Tibial nerve (tissue), 4 donors: ENCODE measurements at places on chromosomes 4 and X.
A peak's percentile ranks its signal among the peaks of the same experiment; 100 is the strongest.

DNA sequence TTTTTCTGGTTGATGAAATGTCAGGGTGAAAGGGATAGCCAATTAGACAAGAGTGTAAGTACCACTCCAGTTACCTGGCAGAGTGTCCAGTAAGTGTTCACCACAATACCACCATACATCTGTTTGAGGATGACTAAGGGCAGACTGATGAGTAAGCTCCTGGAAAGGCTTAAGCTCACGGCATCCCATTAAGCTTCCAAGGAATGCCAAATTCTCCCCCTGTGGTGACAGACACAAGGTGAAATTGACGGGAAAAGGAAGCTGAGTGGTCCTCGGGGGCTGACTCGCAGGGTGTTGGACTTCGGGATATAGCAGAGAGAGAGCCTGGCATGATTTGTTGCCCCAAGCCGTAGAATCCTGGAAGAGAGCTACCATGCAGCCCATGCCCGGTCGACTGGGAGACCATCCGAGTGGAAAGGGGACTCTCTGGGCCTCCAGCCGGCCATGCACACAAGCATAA, 7.6 kb upstream of the BST1 start:
- no peak for DNase-seq

DNA sequence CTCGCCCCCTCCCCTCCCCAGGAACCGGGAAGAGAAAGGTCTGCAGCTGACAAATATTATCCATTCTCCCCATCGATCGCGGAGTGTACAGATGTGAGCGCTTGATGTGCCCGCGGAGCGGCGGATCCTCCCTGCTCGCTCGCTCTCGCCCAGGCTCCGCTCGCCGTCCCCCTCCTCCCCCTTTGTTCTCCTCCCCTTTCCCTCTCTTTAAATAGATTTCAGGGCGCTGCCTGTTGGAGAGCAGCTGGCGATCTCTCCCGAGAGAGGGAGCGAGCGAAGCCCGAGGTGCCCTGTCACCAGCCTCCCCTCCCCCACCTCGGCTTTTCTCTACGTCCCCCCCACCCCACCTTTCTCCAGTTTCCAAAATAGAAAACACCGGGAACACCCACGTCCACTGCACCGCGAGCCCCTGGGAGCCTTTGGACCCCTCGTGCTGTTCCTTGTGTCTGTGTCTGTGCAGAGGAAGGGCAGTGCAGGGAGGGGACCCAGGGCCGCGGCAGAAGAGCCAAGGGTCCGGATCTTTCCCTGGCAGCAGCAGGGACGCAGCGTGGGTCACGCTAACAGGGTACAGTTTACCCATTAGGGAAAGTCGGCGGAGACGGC, 56.6 kb upstream of the BCOR start:
- DNase-seq: no peak

- DNase-seq: no peak
Observed at GRCh38 chrX:72023071-72023470, 108.6 kb downstream of the RTL5 start.

GRCh38 chr4:95410387-95410977, 138.3 kb downstream of the UNC5C start:
- no peak for DNase-seq

DNA sequence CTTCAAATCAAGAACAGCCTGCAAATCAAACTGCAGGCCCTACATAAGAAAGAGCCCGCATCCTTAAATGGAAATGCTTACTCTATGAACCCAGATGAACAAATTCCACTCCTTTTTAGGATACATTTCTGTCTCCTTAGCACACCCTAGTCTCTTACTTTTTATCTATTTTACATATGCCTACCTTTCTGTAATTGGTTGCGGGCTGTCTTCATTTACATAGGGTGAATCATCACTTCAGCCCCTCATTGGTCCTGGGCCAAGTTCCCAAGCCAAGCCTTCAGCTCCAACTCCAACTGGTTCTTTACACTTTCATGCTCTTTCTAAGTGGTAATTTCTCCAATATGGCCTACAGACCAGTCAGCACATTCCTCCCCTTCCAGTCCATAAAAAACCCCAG, 219.3 kb downstream of the TRAM1L1 start:
- DNase-seq: no peak

DNA sequence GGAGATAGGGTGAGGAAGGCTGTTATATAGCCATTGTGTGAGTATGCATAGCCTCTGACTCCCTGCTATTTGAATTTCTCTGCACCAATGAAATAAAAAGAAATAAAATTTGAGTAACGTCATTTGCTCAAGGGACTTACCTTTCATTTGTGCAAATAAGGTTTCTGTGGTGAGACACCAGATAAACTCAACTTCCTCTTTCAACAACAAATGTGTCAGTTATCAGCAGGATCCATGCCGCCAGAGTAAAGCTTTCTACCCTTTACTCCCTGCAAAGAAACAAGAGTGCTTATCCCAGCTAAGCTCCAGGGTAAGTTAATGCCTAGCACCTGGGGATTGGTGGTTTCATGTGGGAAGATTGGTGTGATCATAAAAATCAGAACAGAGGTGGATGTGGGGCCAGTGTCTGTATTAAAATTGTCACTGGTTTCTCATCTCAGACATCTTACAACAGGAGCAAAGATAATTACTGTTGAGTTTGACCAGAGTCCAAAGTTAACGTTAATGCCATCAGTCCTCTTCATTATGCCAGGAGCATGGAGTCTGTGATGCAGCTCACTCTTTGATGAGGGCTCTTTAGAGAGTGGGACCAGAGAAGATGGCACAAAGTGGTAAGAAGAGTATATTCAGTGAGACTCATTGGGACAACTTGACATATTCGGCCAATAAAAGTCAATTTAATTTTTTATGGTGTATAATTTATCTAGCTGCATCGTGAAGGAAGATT, at the start of gene P2RY10:
TSS of gene P2RY10 (plus strand) at position 206 of the 727 bp plus-strand sequence. CDS start 15,130 bp downstream, outside the sequence.
- no peak for DNase-seq

GRCh38 chrX:40420899-40421729, 159.7 kb upstream of the ATP6AP2 start:
- no peak for DNase-seq

GRCh38 chr4:102625232-102625930, 124.2 kb downstream of the NFKB1 start:
- no peak for DNase-seq

DNA sequence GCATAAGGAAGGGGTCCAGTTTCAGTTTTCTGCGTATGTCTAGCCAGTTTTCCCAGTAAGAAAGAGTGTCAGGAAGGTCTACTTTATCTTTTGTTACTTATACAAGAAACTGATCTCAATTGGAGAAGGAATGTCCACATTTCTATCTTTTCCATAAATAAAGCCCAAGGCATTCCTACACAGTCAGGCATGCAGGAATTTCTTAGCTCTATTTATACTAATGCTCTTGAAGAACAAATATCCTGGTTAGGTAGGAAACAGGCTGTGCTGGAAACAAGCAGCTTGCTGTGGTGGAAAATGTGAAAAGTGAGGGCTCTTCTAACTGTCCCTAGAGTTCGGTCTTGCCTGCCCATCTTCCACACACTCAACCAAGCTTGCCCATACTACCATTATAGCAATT, 37.9 kb upstream of the PITX2 start:
- no peak for DNase-seq

DNA sequence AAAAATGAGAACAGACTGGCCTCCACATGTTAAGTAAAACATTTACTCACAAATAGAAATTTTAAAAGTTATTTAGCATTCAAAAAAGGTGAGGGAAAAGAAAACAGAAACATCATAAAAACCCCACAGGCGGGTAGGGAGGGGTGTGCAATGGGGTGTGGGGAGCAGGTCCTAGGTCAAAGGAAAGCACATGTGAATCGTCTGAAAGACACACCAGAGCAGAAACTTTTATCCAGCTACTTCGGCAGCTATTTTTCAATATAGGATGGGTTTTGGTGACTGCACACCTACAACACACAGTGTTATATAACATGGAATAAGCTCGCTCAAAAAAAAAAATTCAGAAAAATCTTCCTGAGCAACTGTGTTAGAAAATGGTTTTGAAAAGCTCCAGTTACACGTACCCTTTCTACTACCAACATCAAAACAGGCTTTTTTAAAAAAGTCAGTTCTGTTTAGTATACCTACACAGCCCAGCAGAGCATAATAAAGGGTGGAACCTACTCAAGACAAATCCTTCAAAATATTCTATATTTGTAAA, 1.6 kb downstream of the OTUD4 start:
- no peak for DNase-seq

- DNase-seq: peak; percentile 4
Observed at GRCh38 chrX:41559235-41560052, 112.3 kb downstream of the NYX start.

DNA sequence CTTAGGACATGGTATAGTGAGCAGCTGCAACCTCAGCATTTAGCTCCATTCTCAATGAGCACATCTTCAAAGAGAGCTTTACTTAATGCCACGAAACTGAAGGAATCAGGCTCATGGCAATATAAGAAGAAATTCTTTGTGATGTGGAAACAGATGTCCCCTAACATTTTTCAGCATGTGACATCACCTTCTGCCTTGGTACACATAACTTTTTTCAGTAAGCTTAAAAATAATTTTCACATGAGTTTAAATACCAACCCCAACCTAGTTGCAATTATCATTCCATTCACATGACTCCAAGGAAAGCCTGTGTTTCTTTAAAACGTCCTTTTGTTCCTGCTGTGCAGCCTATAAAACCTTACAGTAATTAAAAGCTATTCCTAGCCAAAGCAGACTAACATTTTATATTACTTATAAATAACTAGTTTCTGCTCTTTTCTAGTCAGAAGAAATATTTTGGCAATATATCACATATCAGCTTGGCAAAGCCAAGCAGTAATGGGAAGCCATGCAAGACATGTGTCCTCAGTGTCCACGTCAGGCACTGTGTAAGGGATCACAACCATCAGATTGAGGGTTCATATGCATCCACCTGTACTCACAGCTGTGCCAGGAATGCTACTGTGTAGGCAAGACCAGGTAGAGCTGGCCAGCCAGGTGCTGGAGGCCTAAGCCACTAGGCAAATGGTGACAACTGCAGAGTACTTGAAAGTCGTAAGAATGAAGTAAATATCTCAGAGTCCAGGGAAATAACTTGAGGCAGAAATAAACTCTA, 466.6 kb downstream of the INPP4B start:
- DNase-seq: no peak

- no peak for DNase-seq
Observed at GRCh38 chr4:187903106-187903505, 92.5 kb upstream of the ZFP42 start.

GRCh38 chrX:124223524-124223923, 108.9 kb upstream of the TEX13D start:
- DNase-seq: no peak

DNA sequence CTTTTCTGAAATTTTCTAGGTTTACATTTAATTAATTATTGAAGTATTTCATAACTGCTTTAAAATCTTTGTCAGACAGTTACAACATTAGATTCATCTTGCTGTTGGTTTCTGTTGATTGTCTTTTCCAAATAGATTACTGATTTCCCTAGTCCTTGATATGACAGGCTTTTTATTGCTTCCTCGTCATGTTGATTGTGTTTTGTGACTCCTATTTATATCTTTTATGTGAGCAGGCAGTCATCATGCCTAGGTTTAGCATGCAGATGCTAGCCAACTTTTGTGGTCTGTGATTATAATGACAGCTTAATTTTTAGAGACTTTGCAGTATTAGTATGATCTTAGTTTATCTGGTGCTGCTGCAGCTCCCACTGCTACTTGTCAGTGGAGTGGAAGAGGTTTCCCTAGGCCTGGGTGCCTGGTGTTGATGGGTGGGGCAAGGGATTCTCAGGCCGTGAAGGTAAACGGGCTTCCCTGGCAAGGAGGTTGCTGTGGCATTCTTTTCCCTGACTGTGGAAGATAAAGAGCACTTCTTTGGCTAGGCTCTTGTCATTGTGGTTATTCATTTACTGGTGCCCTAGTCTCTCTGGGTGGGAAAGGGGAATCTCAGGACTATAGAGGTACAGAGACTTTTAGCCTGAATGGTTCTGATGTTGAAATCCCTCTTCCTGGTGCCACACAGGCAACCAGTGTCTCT, 65.7 kb downstream of the SERPINA7 start:
- no peak for DNase-seq

GRCh38 chr4:48930654-48931053, 24.1 kb upstream of the OCIAD2 start:
- DNase-seq: no peak

GRCh38 chr4:151473521-151474097, 64.6 kb downstream of the FHIP1A start:
- DNase-seq: no peak

- no peak for DNase-seq
Observed at GRCh38 chrX:119095936-119096335, 23.1 kb downstream of the CT47C1 start.

DNA sequence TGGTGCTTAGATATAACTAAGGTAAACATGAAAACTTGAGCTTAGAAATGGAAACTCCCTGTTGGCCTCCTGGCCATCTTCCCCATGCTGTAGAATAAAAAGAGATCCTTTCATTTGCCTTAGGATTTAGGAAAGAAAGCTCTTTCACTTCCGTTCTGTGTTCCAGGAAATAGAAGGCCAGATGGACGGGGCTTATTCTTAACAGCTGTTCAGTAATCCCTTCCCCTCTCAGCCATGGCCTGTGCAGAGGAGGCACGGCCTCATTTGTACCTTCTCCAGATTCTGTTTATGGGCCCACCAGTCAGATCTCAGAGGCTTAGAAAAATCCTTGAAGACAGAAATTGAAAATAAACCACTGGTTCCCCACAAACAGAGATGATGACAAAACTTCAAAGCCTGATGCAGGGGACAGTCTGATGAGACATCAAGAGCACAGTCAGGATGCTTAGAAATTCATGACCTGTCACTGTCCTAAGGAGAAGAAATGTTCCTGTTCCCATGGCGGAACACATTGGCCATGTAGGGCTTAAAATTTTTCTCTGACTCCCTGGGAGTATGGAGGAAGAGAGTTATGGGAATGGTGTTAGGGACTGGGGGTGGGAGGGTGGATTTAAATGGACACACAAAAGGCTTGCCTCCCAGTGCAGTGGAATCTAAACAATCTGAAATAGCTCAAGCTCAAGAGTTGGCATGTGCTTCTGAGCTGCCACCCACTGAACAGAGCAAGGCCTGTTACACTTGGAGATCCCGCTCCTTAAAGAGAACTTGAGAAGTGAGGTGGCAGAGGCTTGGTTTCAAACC, 188.8 kb downstream of the SOWAHB start:
- DNase-seq: no peak

DNA sequence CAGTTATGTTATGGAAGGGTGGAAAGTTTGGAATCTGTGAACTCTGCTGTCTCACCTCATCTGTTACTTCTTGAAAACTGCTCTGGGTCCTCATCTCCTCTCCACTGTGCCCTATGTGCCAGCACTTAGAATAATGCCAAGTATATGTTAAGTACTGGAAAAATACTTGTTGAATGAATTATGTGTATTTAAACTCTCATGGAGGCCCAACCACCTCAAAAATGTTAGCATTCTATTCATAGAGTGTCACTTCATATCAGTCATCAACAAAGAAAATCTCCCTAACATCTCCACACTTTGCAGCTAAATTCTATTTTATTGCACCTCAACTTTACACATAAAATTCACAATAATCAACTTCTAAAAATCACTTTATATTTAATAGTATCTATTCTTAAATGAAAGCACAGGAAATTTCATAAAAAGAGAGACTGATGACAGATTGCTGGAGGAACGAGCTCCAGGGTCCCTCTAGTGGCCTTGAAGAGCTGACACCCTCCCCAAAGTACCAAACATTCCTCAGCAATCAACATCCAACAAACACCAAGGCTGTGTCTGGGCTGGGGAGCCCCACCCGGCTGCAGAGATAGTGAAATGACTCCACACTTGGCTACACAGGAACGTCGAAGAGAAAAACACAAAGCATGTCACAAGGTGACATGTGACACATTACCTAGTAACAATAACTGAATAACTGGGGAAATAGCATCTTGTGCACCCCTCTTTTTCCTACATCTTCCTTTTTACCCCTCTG, 45.8 kb downstream of the SLC39A8 start:
- no peak for DNase-seq

- DNase-seq: no peak
Observed at GRCh38 chr4:86522349-86522748, 71.8 kb upstream of the PTPN13 start.

- peak; percentile 26 for DNase-seq
Observed at GRCh38 chr4:182881914-182882313, 35.3 kb downstream of the DCTD start.
